NCI-H1048 (cell line): ENCODE measurements at places on chromosomes 3 and 15.

GRCh38 chr3:119239206-119239820, 1.4 kb downstream of the B4GALT4 start:
- no peak for DNase-seq

GRCh38 chr3:52068055-52068571, 11.7 kb upstream of the DUSP7 start:
- no peak for DNase-seq

- DNase-seq: no peak
Observed at GRCh38 chr15:39255760-39256159, 325.1 kb upstream of the THBS1 start.

DNA sequence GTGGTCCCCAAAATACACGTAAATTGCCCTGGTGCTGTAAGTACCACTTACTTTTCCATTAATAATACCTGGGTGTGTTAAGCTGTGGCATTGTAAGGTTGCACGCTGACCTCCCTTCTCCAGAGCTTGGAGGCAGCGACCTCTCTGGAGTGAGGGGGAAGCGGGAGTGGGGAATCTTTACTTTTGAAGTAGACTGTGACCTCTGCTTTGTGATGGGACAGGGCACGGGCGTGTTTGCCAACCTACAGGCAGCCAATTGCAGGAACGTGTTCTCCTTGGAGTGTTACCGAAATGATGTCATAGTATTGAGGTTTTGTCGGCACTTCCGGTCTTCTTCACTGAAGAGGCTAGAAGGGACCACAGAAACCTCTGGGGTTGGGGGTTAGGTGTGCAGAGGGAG, 227.3 kb upstream of the C2CD4B start:
- DNase-seq: no peak

GRCh38 chr15:31439328-31439727, 112.7 kb downstream of the KLF13 start:
- no peak for DNase-seq

DNA sequence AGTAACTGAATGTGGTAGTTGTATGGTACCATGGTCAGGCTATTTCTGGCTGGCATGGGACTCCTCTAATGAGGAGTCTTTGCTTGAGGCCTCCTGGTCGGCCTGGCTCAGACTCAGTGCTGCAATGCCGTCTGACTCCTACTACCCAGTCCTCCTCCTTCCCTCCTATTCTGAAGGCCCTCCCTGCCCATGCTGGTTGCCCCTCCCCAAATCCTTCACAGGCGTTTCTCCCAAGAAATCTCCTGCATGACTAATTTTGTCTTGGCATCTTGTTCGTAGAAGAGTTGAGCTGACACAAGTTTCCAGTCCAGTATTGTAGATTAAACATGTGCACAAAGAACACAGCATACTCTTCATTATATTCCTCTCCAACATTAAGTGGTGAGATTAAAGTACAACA, 115.5 kb downstream of the NFKBIZ start:
- no peak for DNase-seq
